ENCODE measurements at places on chromosomes 1 and 21. TPM values are rescaled to one million over a fixed set of nuclear protein-coding genes. Genes with fewer than 3 reads are reported as not detected.

The MATN1 gene
- polyA plus RNA-seq = 1.4 TPM

The KRTAP10-12 gene
- polyA plus RNA-seq = not detected

The CELA2B gene
- polyA plus RNA-seq = 1.0 TPM

The C1QA gene
- polyA plus RNA-seq = 24.8 TPM

The TAL1 gene
- 5.8 TPM for polyA plus RNA-seq

The RAB3B gene
- polyA plus RNA-seq = 38.8 TPM

The LCE2A gene
- polyA plus RNA-seq = not detected

The TRIM67 gene
- polyA plus RNA-seq = 37.2 TPM

The PLPPR5 gene
- polyA plus RNA-seq = 14.7 TPM

The TRIM58 gene
- 14.4 TPM for polyA plus RNA-seq

The IFFO2 gene
- polyA plus RNA-seq = 19.7 TPM

The MAD2L2 gene
- polyA plus RNA-seq = 70.8 TPM

Measured in spinal cord (tissue), 10 donors.